Naive thymus-derived CD8-positive, alpha-beta T cell (primary cell): ENCODE measurements at places on chromosomes 1 and 21.

DNA sequence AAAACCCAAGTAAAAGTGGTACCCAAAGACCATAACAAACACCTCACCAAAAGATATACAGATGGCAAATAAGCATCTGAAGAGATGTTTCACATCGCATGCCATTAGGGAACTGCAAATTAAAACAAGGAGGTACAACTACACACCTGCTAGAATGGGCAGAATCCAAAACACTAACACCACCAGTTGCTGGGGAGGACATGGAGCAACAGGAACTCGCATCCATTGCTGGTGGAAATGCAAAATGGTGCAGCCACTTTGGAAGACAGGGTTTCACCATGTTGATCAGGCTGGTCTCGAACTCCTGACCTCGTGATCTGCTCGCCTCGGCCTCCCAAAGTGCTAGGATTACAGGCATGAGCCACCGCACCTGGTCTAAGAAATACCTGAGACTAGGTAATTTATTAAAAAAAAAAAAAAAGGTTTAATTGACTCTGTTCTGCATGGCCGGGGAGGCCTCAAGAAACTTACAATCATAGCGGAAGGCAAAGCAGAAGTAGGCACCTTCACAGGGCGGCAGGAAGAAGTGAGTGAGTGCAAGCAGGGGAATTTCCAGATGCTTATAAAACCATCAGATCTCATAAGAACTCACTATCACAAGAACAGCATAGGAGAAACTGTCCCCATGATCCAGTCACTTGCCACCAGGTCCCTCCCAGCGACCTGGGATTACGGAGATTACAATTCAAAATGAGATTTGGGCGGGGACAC lies 30.2 kb upstream of the PRSS38 start:
- no peak for DNase-seq

GRCh38 chr1:203296460-203297073 lies 8.8 kb upstream of the BTG2 start:
- DNase-seq, result no peak

- DNase-seq, result no peak
These were observed 114.0 kb downstream of the PPP1R12B start for GRCh38 chr1:202462342-202463076.

DNA sequence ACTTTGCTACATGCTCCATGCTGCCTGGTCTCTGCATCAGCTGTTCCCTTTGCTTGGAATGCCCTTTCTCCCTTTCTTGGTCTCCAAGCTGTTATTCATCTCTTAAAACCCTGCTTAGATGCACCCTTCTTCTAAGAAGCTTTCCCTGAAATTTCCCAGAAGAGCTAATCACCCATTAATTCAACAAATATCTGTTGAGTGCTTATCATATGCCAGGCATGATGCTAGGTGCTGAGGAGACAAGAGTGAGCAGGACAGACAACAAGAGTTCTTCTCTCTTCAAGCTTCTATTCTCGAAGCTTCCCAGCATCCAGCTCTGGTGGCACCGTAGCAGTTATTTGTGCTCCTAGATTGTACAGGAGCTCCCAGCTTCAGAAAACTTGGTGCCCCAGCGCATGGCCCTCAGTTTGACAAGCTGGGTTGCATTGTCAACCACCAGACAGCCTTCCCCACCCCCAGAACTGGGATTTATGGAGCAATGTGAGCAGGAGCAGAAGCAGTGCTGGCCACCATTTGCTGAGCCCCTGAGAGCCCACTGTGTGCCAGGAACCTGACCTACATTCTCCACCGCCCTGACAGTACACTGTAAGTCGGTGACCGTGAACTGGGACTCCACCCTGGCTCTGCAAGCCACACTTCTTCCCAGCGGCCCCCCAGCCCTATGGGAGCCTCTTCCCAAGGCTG lies 68.0 kb upstream of the ACOT11 start:
- no peak for DNase-seq

GRCh38 chr1:207397525-207397926 lies 56.6 kb upstream of the CR2 start:
- DNase-seq, result no peak

- no peak for DNase-seq
These were observed 189.1 kb downstream of the FGGY start for GRCh38 chr1:59485949-59486348.

DNA sequence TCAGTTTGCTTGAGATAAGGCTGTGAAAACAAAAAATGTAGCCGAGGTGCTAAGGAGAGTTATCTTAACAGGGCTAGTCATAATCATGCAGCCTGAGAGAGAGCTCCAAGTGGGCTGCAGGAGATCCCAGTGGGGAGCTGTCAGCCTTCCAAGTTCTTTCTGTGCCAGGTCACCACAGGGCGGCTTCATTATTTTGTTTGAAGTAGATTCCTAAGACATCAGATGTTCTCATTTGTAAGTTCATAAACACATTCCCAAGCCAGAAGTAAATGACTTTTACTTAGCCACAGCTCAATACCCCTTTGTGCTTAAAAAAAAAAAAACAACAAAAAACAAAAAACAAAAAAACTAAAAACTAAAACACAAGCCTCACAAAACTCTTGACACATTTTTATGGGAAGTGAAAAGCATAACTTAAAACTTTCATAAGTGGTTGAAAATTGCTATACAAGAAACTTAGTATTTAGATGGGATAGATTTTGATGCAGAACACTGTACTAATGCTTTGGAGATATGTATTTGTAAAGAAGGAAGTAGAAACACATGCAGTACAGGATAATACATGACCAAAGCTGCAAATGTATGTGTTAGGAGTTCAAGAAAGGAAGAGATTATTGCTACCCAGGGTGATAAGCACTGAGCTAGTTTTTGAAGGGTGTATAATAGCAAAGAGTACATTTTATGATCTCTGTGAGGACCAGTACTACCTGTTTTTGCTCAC lies 8.6 kb downstream of the CDC14A start:
- DNase-seq, result no peak

DNA sequence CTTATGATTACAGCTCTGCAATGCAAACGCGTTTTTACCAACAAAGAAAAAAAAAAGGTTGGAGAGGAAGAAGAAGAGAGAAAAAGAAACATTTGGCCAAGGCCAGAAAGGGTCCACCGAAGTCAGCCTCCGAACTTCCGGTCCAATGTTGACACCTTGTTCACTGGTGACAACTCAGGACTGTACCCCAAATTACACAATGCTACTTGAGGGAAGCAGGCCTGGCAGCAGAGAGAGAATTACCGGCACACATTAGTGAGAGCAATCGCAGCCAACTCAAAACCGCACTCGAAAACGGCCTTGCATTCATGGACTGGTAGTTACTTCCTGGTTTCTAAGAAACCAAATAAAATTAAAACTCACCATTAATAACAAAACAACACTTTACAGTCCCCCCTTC lies 652.5 kb downstream of the KIF26B start:
- no peak for DNase-seq

- no peak for DNase-seq
These were observed 102.7 kb upstream of the GRIK3 start for GRCh38 chr1:37137014-37137413.

DNA sequence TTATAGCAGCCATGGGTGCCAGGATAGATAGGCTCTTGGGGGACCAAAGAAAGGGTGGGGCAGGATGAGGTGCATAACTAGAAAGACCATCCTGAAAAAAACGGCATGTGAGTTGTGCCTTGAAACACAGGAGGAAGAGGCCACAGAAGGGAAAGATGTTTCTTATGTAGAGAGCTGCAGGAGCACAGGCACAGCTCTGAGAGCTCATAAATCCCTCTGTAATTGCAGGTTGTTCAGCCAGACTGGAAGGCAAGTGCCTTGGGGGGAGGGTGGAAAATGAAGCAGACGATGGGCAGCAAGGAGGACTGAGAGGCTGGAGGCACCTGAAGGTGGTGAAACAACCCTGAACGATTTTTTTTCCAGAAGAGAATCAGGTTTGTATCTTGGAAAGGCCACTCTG lies 170.7 kb downstream of the NR5A2 start:
- no peak for DNase-seq

GRCh38 chr21:29208682-29209059 lies 78.2 kb downstream of the MAP3K7CL start:
- DNase-seq, result no peak

GRCh38 chr1:228073061-228073856 lies 9.2 kb upstream of the ARF1 start:
- DNase-seq, result no peak

GRCh38 chr1:82632155-82632554 lies 831.4 kb downstream of the ADGRL2 start:
- DNase-seq, result no peak

DNA sequence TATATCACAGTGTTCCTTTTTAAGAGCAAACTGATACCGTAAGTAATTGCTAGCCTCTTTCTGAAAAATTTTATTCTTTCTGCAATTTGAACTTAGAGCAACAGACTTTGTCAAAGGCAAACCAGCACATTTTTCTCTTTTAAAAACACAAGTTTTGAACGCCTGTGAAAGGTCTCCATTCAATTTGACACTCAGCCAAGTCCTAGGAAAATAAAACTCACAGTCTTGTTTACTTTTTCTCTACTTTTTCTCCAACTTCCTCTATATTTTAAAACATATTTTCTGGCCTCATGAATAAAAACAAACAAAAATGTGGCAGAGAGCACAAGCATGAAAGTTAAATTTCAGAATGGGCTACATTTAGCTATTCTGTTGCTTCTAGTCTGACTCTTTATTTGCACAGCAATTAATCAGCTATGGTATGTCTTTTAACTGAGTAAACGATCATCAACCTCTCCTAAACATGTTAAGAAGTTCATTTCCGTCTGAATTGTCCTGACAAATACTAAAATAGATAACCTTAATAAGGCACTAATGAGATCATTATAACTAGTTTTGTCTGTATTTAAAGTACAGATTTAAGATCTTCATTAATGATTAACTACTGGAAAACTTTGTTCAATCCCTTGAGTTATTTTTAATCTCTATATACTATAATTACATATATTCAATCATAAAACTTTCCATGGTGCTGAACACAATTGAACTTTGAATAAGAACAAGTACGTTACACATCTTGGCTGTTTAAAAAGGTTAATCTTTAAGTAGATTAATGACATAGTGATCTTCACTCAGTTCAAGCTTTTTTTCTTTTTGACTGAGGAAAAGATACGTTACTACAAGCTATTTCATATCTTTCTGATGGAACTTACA lies 550.6 kb downstream of the PTBP2 start:
- no peak for DNase-seq

GRCh38 chr1:93573940-93574469 lies 107.6 kb downstream of the BCAR3 start:
- no peak for DNase-seq

- peak; percentile 74 for DNase-seq
These were observed 22.7 kb upstream of the PIK3CD start for GRCh38 chr1:9628541-9629444.

DNA sequence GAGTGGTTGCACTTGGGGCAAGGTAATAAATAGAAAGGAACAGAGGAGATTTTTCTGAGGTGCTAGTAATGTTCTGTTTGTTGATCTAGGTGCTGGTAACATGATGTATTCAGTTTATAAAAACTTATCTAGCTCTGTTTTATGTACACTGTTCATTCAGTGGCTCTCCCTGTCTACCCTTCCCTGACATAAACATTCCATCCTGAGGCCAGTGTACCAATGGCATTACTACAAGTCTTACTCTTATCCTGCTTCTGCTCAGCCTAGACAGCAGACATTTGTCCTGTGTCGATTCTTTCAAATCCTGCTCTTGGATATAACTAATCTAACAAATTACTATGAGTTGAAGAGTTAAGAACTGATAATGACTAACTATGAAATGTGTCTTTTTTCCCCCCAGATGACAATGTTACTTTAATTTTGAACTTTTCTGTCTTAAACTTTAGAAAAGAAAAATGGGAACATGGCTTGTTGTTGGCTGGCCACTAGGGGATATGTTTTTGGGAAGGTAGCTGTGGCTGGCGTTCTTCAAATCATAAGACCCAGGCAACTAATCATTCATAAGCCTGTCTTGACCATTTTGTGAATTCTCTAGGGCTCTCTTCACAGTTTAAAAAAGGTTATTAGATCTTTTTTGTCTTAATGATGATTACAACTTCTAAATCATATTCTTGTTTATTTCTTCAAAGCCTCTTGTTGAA lies 390.9 kb downstream of the PBX1 start:
- DNase-seq, result no peak

GRCh38 chr21:46455575-46456385 lies 2.9 kb upstream of the DIP2A start:
- DNase-seq, result no peak

- peak; percentile 73 for DNase-seq
These were observed 6.2 kb downstream of the SLC2A1 start for GRCh38 chr1:42952303-42953001.

GRCh38 chr1:12231276-12231595 lies 1.4 kb downstream of the VPS13D start:
- no peak for DNase-seq

DNA sequence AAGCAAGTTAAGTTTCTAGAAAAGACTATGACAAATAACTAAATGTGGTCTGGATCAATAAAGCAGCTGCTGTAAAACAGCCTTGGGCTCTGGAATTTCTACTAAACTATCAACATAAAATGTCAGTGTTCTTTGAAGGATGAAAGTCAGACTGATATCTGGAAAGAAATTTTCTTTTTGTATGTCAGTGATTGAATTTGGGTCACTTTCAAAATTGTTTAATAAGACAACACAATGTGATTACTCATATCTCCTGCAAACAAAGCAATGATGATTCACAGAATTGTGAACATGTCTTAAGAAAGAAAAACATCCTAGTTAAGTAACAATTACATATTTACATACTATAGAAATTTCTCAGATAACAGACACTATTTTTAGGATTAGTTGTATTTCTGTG lies 826.4 kb downstream of the PLA2G4A start:
- DNase-seq, result no peak

DNA sequence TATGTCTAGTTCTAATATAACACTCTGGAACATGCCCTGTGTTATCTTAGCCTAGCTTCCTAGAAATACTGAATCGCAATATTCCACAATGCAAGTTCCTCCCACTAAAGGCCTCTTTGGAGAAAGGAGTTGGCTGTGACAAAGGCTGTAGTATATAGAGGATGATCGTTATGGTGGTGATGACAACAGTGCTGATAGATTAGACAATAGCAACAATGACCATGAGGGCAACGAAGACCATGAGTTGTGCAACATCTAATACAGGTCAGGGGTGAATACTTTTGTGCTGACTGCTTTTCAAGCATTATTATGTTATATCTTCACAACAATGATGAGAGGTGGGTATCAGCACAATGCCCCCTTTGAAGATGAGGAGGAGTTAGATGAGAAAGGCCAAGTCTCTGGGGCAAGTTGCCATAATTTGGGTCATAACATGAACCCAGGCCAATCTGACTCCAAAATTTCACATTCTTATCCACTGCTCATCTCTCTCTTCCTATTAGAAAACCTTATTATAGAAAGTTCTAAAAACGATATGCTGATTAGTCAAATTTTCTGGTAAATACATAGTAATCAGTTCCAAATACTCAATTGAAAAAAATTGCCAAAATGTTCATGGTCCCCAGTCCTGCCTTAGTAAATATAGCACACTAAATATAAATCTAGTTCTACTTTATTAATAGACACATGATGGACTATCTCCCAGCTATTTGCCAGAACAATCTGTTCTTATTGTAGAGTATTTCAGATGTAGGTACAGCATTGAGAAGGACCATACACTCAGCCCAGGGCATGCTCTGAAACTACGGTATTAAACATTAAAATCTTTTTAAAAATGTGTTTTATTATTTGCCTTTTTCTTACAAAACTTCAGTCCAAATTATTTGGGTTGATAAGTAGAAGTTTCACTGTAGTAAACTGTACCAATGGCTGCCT lies 37.5 kb downstream of the HIVEP3 start:
- DNase-seq, result no peak

GRCh38 chr21:29771491-29772066 lies 168.2 kb downstream of the GRIK1 start:
- DNase-seq, result no peak
